ENCODE measurements at places on chromosomes 3 and 15. TPM values are rescaled to one million over a fixed set of nuclear protein-coding genes. Genes with fewer than 3 reads are reported as not detected.

MRAS gene
- 11.2 TPM for total RNA-seq

ZNF197 gene
- 38.7 TPM for total RNA-seq

GRCh38 chr3:188468662-188469061, 314.7 kb downstream of the LPP start:
- no peaks in the 10 kb centered on the region for H3K36me3 ChIP-seq
- H3K4me3 ChIP-seq = no peak overlapping the region
- H3K4me1 ChIP-seq = peaks cover 6% of the 10 kb centered on the region
- H3K27me3 ChIP-seq = no peaks in the 10 kb centered on the region
- no peak for DNase-seq

DNA sequence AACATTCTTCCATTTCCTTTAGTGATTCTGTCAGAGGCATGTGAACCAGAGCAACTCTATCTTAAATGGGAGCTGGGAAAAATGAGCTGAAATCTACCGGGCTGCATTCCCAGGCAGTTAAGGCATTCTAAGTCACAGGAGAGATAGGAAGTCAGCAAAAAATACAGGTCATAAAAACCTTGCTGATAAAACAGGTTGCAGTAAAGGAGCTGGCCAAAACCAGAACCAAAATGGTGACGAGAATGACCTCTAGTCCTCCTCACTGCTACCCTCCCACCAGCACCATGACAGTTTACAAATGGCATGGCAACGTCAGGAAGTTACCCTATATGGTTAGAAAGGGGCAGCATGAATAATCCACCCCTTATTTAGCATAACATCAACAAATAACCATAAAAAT, 66.4 kb downstream of the B3GALNT1 start:
- no peak overlapping the region for H3K27ac ChIP-seq
- no peaks in the 10 kb centered on the region for H3K27me3 ChIP-seq
- no peak for DNase-seq
- H3K36me3 ChIP-seq = no peaks in the 10 kb centered on the region
- no peaks in the 10 kb centered on the region for H3K4me1 ChIP-seq

DNA sequence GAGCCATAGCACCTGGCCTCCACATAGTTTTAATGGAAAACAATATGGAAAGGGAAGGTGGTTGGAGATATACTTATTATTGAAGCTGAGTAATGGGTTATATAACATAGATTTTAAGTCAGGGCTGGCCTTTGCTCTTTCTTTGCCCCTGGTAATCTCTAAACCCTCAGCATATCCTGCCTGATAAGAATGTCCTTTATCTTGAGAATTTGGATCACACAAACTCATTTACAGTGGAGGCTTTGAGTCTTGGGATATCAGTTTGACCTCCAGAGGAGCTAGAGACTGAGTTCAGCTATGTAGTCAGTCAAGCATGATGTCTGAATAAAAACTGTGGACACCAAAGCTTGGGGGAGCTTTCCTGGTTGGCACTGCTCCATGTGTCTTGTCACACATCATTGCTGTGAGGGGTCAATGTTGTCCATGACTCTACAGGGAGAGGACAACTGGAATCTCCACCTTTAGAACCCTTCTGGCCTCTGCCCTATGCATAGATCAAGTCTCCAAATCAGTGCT, 9.0 kb upstream of the C3orf33 start:
- no peaks in the 10 kb centered on the region for H3K36me3 ChIP-seq
- H3K4me1 ChIP-seq = no peaks in the 10 kb centered on the region
- no peaks in the 10 kb centered on the region for H3K27me3 ChIP-seq

MORC1 gene
- not detected for total RNA-seq

GRCh38 chr15:96978937-96979473, 648.5 kb downstream of the NR2F2 start:
- no peak overlapping the region for H3K4me3 ChIP-seq
- H3K36me3 ChIP-seq = no peaks in the 10 kb centered on the region
- H3K4me1 ChIP-seq = peaks cover 9% of the 10 kb centered on the region
- H3K27me3 ChIP-seq = peaks cover 14% of the 10 kb centered on the region

DNA sequence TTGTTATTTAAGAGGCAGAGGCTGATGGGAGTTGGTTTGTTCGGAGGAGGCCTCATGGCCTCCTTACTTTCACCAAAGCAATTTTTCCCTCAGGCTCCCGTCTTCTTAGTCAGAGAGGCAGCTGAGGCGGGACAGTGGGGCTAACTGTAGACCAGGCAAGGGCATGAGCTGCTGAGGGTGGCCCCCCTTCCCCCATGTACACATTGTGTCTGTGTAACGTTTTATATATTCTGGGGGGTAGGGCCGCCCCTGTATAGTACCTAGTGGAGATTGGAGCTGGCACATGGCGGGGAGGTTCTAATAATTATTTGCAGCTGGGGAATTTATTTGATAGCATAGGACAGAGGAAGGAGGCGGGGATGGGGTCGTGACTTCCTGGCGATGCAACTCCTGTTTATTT, 35.1 kb downstream of the NGRN start:
- H3K4me1 ChIP-seq = peaks cover 10% of the 10 kb centered on the region
- no peak for DNase-seq
- H3K27me3 ChIP-seq = no peaks in the 10 kb centered on the region
- H3K27ac ChIP-seq = no peak overlapping the region

DNA sequence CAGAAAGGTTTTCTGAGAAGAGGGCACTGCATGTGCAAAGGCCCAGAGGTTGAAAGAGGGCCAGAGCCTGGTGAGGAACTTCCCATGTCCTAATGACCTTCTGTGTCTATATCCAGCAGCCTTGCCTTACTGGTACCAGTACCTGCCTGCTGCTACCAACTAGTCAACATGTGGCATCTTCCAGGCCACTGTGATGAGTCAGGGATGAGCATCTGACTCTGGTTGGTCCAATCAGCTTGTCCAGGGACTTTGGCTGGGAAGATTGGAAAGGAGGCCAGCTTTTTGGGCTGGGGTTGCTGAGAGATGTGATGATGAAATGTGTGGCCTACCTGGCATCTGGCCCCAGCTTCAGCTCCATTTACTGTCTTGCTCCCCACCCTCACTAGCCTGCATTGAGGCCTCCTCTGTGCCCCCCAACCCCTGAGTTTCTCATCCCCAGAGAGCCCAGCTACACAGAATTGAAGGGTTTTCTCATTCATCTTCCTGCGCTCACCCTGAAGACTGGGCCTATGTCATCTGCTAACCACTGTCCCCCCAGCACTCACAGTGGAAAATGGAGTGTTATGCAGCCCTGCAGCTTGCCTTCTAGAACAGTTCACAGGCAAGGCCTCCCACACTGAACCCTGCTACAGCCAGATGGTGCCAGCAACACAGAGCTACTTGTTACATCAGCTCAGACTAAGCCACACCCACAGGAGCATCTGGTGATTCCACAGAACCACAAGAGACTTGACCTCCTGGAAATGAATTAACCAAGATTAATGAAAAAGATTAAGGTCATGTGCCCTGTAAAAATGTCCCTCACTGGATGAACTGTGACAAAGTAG, 1.3 kb upstream of the TWF2 start:
- no peaks in the 10 kb centered on the region for H3K36me3 ChIP-seq
- DNase-seq = no peak

RARB gene
- 1.4 TPM for total RNA-seq

ADIPOQ gene
- not detected for total RNA-seq

DNA sequence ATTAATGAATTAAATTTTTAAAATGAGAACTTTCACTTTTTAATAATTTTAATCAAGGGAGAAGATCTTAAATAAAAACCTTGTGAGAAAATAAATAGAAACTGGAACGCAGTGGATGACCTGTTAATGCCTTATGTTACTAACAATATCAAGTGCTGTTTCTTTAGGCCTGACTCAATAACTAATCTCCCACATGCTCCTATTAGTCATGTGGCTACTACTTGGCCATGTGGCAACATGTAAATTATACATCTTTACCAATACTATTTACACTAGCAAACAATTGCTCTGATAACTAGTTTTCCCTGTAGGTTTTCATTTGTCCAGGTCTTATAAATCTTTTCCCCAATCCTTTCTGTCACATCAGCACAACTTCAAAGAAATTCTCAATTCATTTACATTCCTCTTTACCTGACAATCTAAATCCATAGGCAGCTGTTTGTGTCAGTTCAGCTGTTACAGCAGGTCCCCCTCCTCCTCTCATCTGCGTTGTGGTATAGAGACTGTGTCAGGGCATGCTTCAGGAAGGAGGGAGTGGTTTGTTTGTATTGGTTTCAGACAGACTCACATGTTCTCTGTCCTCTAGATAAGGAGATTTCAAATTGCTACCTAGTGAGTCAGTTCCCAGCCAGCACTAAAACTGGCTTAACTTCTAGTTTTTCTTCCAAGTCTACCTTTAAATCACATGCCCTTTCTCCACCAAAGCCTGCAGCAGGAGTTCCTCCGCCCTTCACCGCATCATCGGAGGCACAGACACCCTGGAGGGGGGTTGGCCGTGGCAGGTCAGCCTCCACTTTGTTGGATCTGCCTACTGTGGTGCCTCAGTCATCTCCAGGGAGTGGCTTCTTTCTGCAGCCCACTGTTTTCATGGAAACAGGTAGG, 11.3 kb upstream of the C3orf52 start:
- no peak overlapping the region for H3K27ac ChIP-seq
- no peaks in the 10 kb centered on the region for H3K36me3 ChIP-seq
- H3K4me1 ChIP-seq = no peaks in the 10 kb centered on the region
- no peaks in the 10 kb centered on the region for H3K27me3 ChIP-seq
- H3K4me3 ChIP-seq = no peak overlapping the region
- no peak for DNase-seq

DNA sequence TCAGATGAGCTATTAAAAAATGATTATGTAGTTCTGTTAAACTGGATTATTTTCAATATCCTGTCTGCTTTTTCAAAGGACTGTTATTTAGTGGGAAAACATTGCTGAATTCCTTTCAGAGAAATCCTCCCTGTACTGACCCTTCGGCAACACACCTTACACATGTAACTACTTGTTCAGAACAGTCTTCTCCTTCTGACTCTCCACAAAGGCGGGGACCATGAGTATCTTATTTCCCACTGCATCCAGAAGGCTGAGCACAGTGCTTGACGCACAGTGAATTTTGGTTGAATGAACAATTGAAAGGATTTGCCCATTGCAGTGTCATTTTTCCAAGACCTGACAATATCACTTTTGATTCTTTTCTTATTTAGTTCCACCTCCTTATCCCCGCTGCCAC, 23.1 kb upstream of the CFAP161 start:
- DNase-seq = no peak
- H3K27me3 ChIP-seq = no peaks in the 10 kb centered on the region
- no peaks in the 10 kb centered on the region for H3K4me1 ChIP-seq

DNA sequence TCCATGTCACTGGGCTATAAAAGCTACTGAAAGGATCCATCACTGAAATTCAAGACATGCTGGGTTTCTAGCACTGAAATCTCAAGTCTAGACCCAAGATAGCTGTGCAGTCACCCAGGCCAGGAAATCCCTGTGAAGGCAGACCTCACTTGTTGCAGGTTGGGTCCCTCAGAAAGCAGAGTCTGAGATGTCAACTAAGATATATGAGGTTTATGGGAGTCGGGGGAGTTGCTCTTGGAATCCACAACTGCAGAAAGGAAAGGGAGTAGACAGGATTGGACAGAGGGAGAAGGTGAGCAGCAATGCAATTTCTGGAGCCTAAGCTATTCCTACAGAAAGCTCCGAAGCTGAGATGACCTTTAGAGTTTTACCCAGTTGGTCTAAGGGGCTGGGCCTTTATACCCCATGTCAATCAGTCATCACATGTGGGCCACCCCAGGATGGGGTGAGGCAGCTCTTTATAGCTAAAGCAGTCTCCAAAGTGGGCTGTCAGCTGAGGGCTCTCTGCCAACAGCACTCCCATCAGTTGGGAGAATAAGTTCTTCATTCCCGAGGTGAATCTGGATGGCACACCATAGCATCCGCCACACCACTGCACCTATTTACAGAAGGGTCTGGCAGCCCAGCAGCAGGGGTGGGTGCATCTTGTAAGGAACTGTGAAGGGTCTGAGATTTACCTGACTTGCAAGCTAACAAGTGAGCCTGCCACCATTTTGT, 52.3 kb upstream of the ACVR2B start:
- H3K27ac ChIP-seq = no peak overlapping the region
- H3K27me3 ChIP-seq = no peaks in the 10 kb centered on the region
- no peak overlapping the region for H3K4me3 ChIP-seq
- DNase-seq = no peak
- no peaks in the 10 kb centered on the region for H3K36me3 ChIP-seq
- no peaks in the 10 kb centered on the region for H3K4me1 ChIP-seq

GRCh38 chr3:101811875-101812274, 32.9 kb downstream of the NXPE3 start:
- no peaks in the 10 kb centered on the region for H3K27me3 ChIP-seq
- no peak overlapping the region for H3K4me3 ChIP-seq
- no peak for DNase-seq
- peaks cover 7% of the 10 kb centered on the region for H3K4me1 ChIP-seq
- H3K36me3 ChIP-seq = no peaks in the 10 kb centered on the region

DNA sequence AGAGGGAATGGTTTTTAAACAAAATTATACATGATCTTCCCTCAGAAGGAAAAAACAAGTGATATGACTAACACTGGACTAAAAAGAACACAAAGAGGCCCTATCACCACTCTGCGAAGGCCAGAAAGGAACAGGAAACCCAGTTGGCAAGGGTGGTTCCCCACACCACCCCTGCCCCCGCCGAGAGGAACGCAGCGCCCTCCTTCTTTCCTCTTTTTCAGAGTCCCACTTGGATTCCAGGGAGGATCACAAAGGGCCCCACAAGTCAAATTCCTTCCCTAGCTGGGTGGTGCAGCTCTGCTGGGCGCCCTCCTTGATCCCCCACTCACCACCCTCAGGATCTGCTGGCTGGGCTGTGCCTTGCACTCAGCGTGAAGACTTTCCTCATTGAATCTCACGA, 29.8 kb downstream of the PLA1A start:
- DNase-seq = peak; percentile 36
- no peaks in the 10 kb centered on the region for H3K27me3 ChIP-seq
- no peak overlapping the region for H3K4me3 ChIP-seq
- H3K36me3 ChIP-seq = no peaks in the 10 kb centered on the region

HES1 gene
- 66.5 TPM for total RNA-seq

GRCh38 chr15:35393398-35393797, 152.6 kb downstream of the DPH6 start:
- H3K27ac ChIP-seq = no peak overlapping the region
- no peak for DNase-seq

ALDH1L1 gene
- total RNA-seq = 0.60 TPM

IQCH gene
- total RNA-seq = 21.0 TPM

GRCh38 chr15:77907824-77908751, 169.4 kb downstream of the TBC1D2B start:
- H3K4me3 ChIP-seq = no peak overlapping the region
- H3K27me3 ChIP-seq = no peaks in the 10 kb centered on the region
- DNase-seq = peak; percentile 45
- H3K36me3 ChIP-seq = no peaks in the 10 kb centered on the region
- H3K27ac ChIP-seq = no peak overlapping the region

All from neural progenitor cell (in vitro differentiated cells).